Lung microvascular endothelial cell (primary cell): ENCODE measurements at places on chromosomes 5 and 9. TPM values are rescaled to one million over a fixed set of nuclear protein-coding genes. Genes with fewer than 3 reads are reported as not detected.

RASEF gene
- under 0.01 TPM in 2 replicates for total RNA-seq

SIT1 gene
- total RNA-seq: not detected in 2 replicates

STX17 gene
- 11.6 and 11.9 TPM in 2 replicates for total RNA-seq

CLIC3 gene
- 0.22 TPM in 1 of 2 replicates, not detected in the other for total RNA-seq

TMEM174 gene
- total RNA-seq: not detected in 2 replicates

PTBP3 gene
- 32.3 and 32.9 TPM in 2 replicates for total RNA-seq

ANKRD34B gene
- total RNA-seq: not detected in 2 replicates

SLC23A1 gene
- not detected in 2 replicates for total RNA-seq

TUSC1 gene
- 7.0 and 9.1 TPM in 2 replicates for total RNA-seq

TLN1 gene
- 165 and 180 TPM in 2 replicates for total RNA-seq

ZNF79 gene
- total RNA-seq: 6.3 and 11.5 TPM in 2 replicates
